T-helper 2 cell treated with Interferon-gamma antibody and Interleukin-4, amounts not matched to agents 5 μg/mL and 100 μg/mL, for 36 hours (primary cell): ENCODE measurements at places on chromosomes 6 and 20.

GRCh38 chr6:52566201-52566600 lies 10.7 kb downstream of the TRAM2 start:
- H3K36me3 ChIP-seq: no peaks in the 10 kb centered on the region
- no peak overlapping the region for H3K27ac ChIP-seq
- H3K4me3 ChIP-seq: no peak overlapping the region
- H3K27me3 ChIP-seq: no peaks in the 10 kb centered on the region

- H3K4me3 ChIP-seq: no peak overlapping the region
- DNase-seq: no peak
- H3K27ac ChIP-seq: no peak overlapping the region
- H3K36me3 ChIP-seq: peaks cover 2% of the 10 kb centered on the region
Observed at GRCh38 chr6:89037141-89037900, 43.2 kb upstream of the PNRC1 start.

- no peak overlapping the region for H3K27ac ChIP-seq
- no peaks in the 10 kb centered on the region for H3K36me3 ChIP-seq
- no peak overlapping the region for H3K4me3 ChIP-seq
- no peak for DNase-seq
- no peaks in the 10 kb centered on the region for H3K4me1 ChIP-seq
Observed at GRCh38 chr6:145147981-145148749, 587.2 kb downstream of the EPM2A start.

- peaks cover 38% of the 10 kb centered on the region for H3K36me3 ChIP-seq
- H3K27me3 ChIP-seq: no peaks in the 10 kb centered on the region
- DNase-seq: no peak
- no peak overlapping the region for H3K27ac ChIP-seq
- no peak overlapping the region for H3K4me3 ChIP-seq
Observed at GRCh38 chr6:31780507-31781243, 3.5 kb upstream of the VWA7 start.

DNA sequence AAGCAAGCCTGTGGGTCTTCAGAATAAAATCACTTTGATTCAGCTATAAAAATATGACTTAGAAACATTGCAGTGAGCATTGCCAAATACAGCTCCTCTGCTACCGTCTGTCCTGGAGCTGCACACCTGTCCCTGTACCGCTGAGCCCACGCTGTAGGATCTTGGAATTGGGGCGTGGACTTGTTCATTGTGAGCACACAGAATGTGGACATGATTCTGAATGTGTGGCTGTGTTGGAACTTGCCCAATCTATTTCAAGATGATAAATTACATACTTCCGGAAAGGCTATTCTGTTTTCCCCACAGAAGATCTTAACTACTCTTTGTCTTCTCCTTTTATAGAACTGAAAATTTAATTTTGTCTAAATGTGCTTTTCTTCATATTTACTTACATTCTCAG lies 107.3 kb downstream of the UST start:
- no peak overlapping the region for H3K4me3 ChIP-seq
- no peak for DNase-seq
- H3K4me1 ChIP-seq: no peaks in the 10 kb centered on the region
- no peak overlapping the region for H3K27ac ChIP-seq
- peaks cover 9% of the 10 kb centered on the region for H3K27me3 ChIP-seq

DNA sequence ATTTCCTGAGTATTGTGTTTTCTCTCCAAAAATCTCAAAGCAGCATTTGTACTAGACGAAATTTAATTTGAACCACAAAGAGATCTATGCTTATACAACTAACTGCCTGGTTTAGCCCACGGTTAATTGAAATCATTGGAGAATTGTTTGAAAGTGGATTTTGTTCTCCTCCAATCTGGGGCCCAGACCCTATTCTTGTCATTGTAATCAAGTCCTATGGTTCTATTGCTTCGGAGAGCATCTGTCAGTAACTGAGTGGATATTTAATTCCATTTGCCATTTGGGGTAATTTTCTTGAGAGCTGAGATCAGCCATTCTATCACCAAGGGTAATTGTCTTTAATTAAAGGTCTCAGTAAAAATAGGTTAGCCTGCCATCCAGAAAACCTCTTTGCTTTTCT lies 117.0 kb upstream of the KCNG1 start:
- H3K4me1 ChIP-seq: no peaks in the 10 kb centered on the region
- peaks cover 7% of the 10 kb centered on the region for H3K27me3 ChIP-seq
- no peak overlapping the region for H3K4me3 ChIP-seq
- H3K27ac ChIP-seq: no peak overlapping the region
- DNase-seq: no peak

DNA sequence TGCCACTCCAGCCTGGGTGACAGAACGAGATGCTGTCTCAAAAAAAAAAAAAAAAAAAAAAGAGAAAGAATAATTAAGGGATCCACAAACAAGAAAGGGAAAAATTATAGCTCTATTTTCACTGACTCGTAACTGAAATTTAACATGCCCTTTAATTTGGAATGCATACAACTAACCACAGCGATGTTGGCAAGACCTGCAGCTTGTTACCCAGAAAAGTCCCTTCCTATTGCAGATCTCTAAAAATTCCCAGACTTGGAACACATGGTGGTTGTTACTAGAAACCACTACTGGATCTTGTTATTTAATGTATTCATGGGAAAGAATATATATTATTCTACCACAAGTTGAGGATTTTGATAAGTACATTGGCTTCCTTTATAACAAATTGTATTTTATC lies 27.8 kb upstream of the SMIM28 start:
- peaks cover 14% of the 10 kb centered on the region for H3K27me3 ChIP-seq
- no peaks in the 10 kb centered on the region for H3K4me1 ChIP-seq
- DNase-seq: no peak
- no peak overlapping the region for H3K27ac ChIP-seq

GRCh38 chr6:143598466-143599080 lies 79.2 kb upstream of the PHACTR2 start:
- DNase-seq: peak; percentile 21
- H3K36me3 ChIP-seq: peaks cover 7% of the 10 kb centered on the region
- H3K4me3 ChIP-seq: peak overlapping the region; percentile 21

GRCh38 chr20:24634855-24635254 lies 165.4 kb downstream of the SYNDIG1 start:
- no peak for DNase-seq
- H3K4me3 ChIP-seq: no peak overlapping the region
- H3K27me3 ChIP-seq: peaks cover 6% of the 10 kb centered on the region

- H3K27ac ChIP-seq: no peak overlapping the region
- no peak overlapping the region for H3K4me3 ChIP-seq
- no peak for DNase-seq
- H3K4me1 ChIP-seq: no peaks in the 10 kb centered on the region
- no peaks in the 10 kb centered on the region for H3K36me3 ChIP-seq
Observed at GRCh38 chr6:126427713-126428112, 87.8 kb downstream of the CENPW start.

GRCh38 chr6:28742668-28743270 lies 181.0 kb downstream of the TRIM27 start:
- H3K36me3 ChIP-seq: peaks cover 2% of the 10 kb centered on the region
- H3K27ac ChIP-seq: no peak overlapping the region
- peaks cover 57% of the 10 kb centered on the region for H3K27me3 ChIP-seq
- peaks cover 3% of the 10 kb centered on the region for H3K4me1 ChIP-seq
- H3K4me3 ChIP-seq: no peak overlapping the region

GRCh38 chr20:63807654-63808053 lies 23.4 kb downstream of the ZBTB46 start:
- H3K4me3 ChIP-seq: no peak overlapping the region
- peaks cover 3% of the 10 kb centered on the region for H3K27me3 ChIP-seq
- DNase-seq: no peak
- no peak overlapping the region for H3K27ac ChIP-seq
- H3K36me3 ChIP-seq: no peaks in the 10 kb centered on the region
- H3K4me1 ChIP-seq: peaks cover 3% of the 10 kb centered on the region

- DNase-seq: no peak
- H3K36me3 ChIP-seq: no peaks in the 10 kb centered on the region
- H3K4me1 ChIP-seq: no peaks in the 10 kb centered on the region
- no peak overlapping the region for H3K27ac ChIP-seq
- H3K27me3 ChIP-seq: peaks cover 47% of the 10 kb centered on the region
- H3K4me3 ChIP-seq: no peak overlapping the region
Observed at GRCh38 chr20:9508240-9508661, 6.1 kb upstream of the LAMP5 start.

DNA sequence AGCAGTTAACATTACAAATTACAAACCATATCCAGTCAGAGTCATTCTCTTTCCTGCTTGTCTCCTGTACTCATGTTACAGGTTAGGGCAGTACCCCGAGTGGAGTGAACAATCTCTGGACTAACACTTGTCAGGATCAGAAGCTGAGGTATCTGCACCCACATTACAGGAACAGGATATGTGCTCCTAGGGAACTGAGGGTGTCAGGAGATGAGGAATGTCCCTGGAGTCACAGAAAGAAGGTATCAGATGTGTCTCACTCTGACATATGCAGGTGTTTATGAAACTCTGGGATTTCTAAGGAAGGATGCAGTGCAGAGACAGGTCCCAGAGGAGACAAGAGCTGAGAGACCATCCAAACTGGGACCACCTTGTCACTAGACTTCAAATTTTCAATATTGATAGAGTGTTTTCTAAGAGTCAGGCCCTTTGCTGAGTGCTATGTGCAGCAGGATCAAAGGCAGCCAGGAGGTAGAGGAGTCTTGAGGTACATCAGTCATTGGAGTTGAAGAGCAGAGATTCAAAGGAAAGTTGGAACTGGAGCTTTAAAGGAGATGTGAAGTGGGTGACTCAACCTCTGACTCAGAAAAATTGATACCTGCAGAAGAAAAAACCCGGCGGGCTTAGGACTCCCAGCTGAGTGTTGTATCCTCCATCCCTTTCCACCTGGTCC lies 12.6 kb downstream of the HLA-DPB1 start:
- H3K27me3 ChIP-seq: peaks cover 7% of the 10 kb centered on the region
- H3K4me1 ChIP-seq: no peaks in the 10 kb centered on the region
- DNase-seq: no peak
- H3K27ac ChIP-seq: no peak overlapping the region
- no peak overlapping the region for H3K4me3 ChIP-seq

DNA sequence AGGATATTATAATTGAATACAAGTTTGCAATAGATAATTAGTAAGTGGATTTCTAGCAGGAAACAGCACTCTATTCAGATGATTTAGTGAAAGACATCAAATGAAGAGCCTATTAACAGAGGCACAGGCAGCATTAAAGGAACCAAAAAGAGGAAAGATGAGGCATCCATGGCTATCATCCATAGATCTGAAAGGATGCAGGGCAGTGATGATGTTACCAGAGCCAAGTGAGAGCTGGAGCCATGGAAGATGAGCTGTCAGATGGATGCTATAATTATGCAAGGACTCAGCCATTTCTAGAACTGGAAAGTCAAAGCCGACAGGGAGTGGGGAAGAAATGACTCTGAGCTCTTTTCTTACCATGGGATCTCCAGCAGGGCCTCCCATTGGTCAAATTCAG lies 66.8 kb upstream of the ANKEF1 start:
- H3K36me3 ChIP-seq: no peaks in the 10 kb centered on the region
- no peaks in the 10 kb centered on the region for H3K27me3 ChIP-seq
- DNase-seq: no peak
- no peaks in the 10 kb centered on the region for H3K4me1 ChIP-seq

DNA sequence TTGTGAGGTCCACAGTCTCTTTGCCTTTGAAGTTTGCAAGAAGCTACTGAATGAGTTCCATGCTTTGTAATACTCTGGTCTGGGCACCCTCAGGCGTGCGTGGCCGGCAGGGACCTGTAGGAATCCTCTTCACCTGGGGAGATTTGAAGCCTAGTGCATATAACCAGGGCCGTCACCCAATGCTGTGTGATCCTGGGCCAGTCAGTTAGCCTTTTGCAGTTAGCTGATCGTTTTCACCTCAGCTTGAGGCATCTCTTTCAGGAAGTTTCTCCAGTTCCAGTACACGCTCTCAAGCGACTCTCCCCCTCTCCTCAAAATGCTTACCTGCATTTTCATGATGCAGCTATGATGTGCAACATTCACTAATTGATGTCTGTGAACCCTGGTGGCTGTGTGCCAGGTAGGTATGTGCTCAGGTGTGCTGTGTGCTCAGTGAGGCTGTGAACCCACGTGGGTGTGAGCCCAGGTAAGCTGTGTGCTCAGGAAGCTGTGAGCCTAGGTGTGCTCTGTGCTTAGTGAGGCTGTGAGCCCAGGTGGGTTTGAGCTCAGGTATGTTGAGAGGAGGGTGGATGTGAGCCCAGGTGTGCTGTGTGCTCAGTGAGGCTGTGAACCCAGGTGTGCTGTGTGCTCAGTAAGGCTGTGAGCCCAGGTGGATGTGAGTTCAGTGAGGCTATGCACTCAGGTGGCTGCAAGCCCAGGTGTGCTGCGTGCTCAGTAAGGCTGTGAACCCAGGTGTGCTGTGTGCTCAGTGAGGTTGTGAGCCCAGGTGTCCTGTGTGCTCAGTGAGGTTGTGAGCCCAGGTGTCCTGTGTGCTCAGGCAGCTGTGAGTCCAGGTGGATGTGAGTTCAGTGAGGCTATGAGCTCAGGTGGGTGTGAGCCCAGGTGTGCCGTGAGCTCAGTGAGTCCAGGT lies 120.4 kb downstream of the PHACTR3 start:
- H3K27me3 ChIP-seq: no peaks in the 10 kb centered on the region
- peaks cover 3% of the 10 kb centered on the region for H3K4me1 ChIP-seq
- no peaks in the 10 kb centered on the region for H3K36me3 ChIP-seq
- no peak overlapping the region for H3K27ac ChIP-seq
- DNase-seq: no peak

DNA sequence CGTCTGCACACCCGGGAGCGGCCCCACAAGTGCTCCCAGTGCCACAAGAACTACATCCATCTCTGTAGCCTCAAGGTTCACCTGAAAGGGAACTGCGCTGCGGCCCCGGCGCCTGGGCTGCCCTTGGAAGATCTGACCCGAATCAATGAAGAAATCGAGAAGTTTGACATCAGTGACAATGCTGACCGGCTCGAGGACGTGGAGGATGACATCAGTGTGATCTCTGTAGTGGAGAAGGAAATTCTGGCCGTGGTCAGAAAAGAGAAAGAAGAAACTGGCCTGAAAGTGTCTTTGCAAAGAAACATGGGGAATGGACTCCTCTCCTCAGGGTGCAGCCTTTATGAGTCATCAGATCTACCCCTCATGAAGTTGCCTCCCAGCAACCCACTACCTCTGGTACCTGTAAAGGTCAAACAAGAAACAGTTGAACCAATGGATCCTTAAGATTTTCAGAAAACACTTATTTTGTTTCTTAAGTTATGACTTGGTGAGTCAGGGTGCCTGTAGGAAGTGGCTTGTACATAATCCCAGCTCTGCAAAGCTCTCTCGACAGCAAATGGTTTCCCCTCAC lies 21.0 kb downstream of the PRDM1 start:
- peak overlapping the region; percentile 54 for H3K27ac ChIP-seq
- DNase-seq: no peak
- H3K4me3 ChIP-seq: no peak overlapping the region
- H3K27me3 ChIP-seq: no peaks in the 10 kb centered on the region
- H3K36me3 ChIP-seq: peaks cover 73% of the 10 kb centered on the region
